Fibroblast of skin of right biceps (primary cell): ENCODE measurements at places on chromosomes 1 and 21.

DNA sequence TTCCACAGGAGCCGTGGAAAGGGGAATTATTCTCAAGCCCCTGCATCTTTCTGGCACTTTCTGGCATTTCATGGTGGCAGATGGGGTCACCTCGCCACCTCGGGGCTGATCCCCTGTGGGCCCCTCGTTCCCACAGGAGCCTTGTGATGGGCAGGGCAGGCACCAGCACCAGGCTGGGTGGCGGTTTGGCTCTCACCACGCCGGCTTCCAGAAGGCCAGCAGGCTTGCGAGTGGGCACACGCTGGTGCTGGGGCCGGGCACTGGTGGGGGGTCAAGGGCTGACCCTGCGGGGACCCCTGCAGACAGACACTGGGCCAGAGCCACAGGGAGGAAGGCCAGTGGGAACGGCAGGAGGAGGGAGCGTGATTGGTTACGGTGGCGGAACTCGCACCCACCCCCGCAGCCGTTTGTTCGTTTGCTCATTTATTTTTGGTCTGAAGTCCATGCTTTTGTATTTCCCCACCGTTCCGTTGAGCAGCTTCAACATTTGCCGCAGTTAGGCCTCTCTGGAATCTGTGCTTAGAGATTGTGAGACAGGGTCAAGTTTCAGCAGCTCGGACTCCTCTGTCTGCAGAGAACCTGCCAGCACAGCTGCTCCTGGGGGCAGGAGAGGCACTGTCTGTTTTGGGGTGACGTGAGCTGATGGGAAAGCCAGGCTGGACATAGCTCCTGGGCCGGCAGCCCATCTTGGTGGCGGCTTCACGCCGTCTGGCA, 5.3 kb downstream of the COL18A1 start:
- DNase-seq: no peak

DNA sequence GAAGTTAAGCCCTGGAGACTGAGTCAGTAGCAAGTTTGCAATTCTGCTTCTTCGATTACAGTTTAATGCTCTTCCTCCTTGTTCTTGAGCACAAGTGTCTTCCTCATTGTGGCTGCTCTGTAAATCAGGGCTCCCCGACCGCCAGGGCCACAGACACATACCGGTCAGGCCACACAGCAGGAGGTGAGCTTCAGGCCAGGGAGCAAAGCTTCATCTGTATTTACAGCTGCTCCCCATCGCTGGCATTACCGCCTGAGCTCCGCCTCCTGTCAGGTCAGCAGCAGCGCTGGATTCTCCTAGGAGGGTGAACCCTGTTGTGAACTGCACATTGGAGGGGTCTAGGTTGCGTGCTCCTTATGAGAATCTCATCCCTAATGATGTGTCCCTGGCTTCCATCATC, 1.7 kb upstream of the TRAPPC10 start:
- no peak for DNase-seq

DNA sequence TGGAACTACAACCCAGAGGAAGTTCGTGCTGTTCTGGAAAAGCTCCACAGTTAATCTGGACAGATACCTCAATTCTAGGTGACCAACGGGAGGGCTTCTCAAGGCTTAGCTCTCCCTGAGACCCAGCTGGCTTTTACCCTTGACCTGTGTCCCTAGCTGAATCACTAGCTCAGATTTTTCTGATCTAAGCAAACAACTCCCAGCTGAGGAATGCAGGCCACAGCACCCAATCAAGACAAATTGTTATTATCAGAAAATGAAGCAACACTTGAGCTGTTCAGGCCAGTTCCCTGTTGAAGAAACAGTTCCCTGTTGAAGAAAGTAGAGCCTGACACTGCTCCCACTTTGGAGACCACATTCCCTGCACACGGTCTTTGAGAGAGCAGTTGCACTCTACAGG, 16.0 kb downstream of the DIO1 start:
- DNase-seq: no peak

DNA sequence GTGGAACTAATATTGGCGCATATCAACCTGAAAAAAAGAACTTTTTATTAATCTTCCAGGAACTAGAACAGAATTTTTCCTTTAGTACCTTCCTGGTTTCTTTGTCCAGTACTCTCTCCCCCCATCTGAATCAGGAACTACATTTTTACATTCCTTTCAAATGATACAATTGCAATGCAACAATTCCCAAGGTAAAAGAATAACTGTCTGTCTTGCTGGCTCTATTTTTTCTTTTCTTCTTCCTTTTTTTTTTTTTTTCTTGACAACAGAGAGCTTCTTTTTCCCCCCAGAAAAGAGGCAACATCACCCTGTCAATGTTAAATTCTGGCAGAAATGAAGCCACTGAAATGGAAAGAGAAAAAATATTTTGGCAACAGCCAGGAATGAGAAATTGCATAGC, 4.5 kb upstream of the CD101 start:
- DNase-seq: peak; percentile 70

DNA sequence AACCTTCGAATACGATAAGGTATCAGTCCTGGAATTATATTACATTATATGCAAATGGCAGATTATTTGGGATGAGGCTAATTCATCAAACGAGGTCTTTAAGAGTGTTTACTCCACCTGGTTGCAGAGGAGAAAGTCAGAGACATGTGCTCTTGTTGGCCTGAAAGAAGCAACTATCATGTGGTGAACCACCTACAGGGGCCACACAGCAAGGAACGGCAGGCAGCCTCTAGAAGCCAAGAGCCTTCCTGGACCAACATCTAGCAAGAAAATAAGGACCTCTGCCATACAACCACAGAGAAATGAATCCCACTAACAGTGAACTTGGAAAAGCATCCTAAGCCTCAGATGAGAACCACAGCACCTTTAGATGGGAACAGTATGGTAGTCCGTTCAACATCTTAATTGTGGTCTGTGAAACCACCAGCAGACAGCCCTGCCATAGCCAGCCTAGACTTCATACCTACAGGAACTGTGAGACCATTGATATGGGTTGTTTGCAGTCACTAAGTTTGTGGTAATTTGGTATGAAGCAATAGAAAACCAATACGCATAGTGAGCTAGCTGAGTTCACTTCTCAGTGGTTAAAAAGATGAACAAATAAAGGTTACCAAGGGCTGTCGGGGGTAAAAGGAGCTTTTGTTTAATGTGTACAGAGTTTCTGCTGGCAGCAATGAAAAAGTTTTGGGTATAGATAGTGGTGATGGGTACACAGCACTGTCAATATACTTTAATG, 345.7 kb upstream of the RUNX1 start:
- DNase-seq: peak; percentile 37

DNA sequence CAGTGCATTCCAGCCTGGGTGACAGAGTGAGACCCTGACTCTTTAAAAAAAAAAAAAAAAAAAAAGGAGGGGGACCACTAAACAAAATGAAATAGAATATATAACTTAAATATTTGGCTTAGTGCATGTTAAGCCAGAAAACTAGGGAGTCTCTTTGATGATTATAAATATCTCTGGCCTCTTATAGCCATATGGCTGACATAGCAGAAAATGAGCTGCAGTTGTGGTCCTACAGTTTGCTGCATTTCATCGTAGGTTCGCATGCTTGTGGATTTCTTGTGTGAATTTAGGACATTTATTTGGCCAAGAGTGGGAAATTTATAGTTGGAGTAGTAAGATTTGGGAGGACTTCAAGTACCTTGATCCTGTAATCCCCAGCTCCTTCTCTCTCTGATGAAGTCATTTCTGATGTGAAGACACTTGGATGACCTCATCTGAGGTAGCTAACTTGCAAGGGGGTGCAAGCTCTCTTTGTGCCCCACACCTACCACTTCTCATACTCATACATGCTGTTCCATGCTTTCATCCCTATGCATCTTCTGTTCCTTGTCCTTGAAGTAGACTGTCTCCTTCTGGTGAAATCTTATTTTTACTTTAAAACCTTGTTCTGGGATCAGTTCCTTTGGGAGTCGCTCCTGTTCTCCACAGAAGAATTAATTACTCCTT, 6.4 kb upstream of the TIPRL start:
- DNase-seq: no peak

GRCh38 chr1:59698386-59698785, 116.4 kb upstream of the HOOK1 start:
- DNase-seq: no peak

GRCh38 chr1:51572365-51572764, 44.5 kb upstream of the OSBPL9 start:
- DNase-seq: no peak

DNA sequence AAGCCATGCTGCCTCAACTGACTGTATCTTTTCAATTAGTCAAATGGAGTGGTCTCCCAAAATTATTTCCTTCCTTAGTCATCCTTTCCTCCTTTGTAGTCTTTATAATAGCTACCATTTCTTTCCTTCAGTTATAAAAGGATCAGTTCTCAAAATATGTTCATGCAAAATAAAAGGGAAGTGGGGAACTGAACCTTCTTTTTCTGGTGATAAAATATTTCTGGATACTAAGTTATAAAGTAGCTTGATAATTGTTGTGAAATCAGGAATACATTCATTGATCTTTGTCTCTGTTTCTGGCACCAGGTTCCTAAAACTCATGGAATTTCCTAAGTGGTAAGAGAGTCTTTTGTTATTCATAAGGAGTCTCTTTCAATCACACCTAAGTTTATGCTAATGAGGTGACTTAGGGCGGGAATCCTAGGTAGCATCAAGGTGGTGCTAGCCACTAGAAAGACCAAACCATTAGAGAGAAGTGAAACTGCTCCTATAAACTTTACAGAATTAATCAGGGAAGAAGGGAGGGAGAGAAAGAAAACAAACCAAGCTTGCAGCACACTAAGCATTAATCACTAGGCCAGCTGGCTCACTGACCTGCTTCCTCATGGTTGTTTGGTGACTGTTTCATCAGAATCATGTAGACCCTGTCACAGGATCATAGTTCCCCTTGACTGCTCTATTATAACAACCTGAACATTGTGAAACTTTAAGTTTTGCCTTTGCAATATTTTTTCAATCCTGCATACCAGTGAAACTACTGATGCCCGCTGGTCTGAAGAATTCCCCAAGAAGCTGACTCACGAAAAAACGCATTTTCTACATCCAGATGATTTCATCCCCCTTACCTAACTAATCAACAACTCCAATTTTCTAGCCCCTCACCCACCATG, 161.6 kb upstream of the PTBP2 start:
- peak; percentile 97 for DNase-seq

GRCh38 chr21:32733356-32733755, 5.5 kb upstream of the SYNJ1 start:
- DNase-seq: no peak

GRCh38 chr1:178055093-178055492, 38.8 kb upstream of the RASAL2 start:
- DNase-seq: no peak

DNA sequence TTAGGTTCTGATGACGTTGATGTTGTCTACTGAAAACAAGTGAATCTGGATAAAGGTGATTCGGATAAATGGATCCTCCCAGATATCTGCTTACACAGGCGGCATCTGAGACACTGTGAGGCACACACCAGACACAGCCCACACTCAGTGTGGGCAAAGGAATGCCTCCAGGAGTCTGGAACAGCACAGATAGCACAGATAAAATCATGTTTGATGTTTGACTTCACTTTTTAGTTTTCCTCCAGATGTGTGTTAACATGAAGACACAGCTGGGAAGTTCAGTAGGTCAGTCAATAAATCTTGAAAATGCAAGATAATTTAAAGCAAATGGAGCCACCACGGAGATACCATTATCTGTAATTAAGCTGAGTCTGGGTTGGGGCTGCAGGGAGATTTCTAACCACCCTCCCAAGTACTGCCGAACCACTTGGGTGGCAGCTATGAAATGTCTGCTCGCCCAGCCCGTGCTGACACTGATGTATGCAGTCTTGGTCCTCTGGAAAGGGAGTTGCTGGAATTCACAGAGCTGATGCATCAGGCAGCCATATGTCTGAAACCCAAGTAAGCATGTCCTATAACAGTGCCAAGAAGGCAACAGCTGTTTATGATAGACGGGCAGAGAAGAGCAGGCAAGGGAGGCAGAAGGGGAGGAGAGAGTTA, 11.7 kb downstream of the CAPN9 start:
- DNase-seq: peak; percentile 44

DNA sequence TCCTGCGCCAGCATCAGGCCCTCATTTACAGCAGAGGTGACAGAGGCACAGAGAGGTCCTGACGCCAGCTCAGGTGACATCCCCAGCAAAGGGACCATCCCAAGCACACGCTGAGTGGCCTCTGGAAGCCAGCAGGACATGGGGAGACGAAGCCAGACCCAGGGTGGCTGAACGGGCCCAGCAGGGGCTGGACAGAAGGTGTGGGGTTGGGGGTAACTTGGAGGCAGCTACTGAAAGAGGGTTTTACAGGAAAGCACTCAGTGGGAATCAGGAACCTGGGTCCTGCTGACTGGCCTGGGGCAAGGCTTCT, 1.6 kb upstream of the ARHGEF16 start:
- no peak for DNase-seq

DNA sequence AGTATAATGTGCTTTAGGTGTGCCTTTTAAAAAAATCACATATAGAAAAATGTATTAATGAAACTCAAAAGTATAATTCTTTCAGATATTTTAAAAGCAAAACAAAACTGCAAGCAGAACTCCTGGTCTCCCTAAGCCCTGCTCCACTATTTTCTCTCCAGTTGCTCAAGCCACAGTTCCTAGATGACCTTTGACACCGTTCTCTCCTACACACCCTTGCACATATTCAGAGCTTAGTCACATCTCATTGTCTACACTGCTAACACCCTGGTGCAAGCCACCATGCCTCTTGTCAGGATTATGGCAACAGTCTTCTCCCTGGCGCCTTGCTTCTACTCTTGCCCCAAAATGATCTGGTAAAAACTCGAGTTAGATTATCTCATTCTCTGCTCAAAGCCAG, 50.2 kb upstream of the ROR1 start:
- no peak for DNase-seq

GRCh38 chr1:105270966-105271365, 1521.3 kb downstream of the AMY1C start:
- DNase-seq: no peak

GRCh38 chr1:180917306-180918065, 4.8 kb downstream of the KIAA1614 start:
- peak; percentile 60 for DNase-seq

GRCh38 chr1:6302568-6302967, 41.7 kb upstream of the GPR153 start:
- DNase-seq: no peak

DNA sequence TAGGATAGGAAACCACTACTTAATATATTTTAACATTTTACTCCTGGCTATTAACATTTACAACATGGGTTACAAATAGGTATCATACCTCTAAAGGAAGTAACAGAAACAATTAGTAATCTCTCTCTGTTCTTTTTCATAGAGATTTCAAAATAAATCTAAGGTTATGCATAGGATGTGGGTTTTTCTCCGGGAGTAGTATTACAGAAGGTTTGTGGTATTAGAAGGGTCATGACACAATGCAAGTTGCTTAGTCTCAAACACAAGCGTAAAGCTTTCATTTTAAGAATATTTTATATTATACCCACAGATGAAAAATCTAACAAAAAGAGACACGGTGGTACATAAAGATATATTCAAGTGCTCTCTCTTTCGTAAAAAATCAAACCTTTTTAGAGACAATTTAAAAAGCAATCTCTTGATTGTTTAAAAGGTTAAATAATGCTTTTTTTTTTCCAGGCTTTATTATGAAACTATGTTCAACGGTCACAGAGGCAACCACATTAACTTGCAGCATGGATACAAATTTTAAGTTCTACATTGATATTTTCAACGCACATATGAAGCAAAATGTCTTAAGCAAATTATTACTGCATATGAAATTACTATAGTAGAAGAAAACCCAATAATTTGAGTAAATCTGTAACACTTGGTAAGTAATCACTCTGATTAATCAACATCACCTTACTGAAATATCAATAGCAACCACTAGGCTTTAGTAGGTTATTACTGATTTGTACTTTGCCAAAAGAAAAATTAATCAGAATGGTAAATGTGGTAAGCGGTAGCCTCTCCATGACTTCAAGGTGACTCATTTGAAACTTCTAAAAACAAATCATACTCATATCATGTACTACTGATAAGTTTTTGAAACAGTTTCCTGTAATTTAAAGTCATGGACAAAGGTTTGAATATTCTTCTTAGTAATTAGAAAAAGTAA, 97.4 kb upstream of the GFI1 start:
- DNase-seq: peak; percentile 62
